ENCODE measurements at places on chromosomes 5 and 9.

DNA sequence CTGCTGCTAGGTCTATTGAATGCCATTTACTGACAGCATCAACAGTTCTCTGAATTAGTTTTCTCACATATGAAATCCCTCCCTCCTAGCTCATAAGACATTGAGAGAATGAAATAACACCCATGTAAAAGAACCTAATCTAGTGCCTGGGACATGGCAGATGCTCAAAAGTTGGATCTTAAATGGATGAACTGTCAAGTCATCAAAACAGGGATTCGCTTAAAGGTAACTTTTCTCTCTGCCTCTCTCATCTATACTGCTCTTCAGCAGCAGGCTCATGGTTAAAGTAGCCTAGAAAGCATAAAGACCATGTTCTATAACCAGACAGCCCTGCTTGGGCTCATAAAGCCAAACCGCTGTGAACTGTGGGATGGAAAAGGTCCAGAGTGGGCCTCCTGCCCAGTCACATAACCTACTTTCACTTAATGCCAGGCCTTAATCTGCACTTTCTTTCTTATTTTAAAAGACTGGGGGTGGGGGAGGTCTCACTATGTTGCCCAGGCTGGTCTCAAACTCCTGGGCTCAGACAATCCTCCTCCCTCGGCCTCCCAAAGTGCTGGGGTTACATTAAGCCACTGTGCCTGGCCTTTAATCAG is 3.7 kb downstream of the TMEM245 start:
- DNase-seq = no peak

DNA sequence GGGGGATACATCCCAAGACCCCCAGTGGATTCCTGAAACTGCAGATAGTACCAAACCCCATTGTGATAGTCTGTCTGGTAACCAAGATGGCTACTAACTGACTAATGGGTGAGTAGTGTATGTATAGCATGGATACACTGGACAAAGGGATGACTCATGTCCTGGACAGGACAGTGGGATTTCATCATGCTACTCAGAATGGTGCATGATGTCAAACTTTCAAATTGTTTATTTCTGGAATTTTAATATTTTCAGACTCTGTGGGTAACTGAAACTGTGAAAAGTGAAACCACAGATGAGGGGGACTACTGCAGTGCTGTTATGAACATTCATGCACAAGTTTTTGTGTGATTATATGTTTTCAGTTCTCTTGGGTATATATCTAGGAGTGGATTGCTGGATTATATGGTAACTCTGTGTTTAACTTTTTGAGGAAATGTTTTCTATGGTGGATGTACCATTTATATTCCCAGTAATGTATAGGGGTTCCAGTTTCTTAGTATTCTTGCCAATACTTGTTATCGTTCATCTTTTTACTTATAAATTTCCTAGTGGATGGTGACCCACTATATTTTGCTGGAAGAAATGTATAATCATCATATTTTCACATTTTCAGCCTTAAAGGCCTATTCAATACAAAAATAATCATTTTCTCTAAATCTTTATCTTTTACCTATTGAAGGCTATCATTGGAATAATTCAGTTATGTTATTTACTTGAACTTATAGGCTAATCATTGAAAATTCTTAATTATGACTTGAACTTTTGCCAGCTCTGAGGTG is 140.9 kb downstream of the NR3C1 start:
- no peak for DNase-seq

- no peak for DNase-seq
Measured at GRCh38 chr5:4082966-4083564, 487.4 kb downstream of the IRX1 start.

DNA sequence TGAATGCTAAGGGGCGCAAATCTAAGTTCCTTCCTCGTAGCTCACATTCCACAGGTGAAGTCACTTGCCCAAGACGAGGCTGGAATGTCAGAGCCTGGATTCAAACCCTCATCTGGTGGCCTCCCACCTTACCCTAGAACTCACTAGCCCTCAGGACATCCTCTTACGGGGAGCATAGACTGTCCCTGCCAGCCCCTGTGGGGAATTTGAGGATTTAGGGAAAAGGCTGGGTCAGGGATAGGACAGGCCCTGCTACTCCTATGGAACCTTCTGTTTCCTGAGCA is 45.0 kb downstream of the IRF1 start:
- DNase-seq = peak; percentile 91

GRCh38 chr9:2720179-2720654 is 2.9 kb downstream of the KCNV2 start:
- no peak for DNase-seq

- no peak for DNase-seq
Measured at GRCh38 chr9:102445181-102445747, 549.9 kb upstream of the CYLC2 start.

GRCh38 chr5:63401436-63402046 is 560.7 kb downstream of the HTR1A start:
- peak; percentile 78 for DNase-seq
